ENCODE measurements at places on chromosomes 4 and X. TPM values are rescaled to one million over a fixed set of nuclear protein-coding genes. Genes with fewer than 3 reads are reported as not detected.

GRCh38 chr4:10161146-10161545 is 44.5 kb upstream of the WDR1 start:
- DNase-seq = no peak

DNA sequence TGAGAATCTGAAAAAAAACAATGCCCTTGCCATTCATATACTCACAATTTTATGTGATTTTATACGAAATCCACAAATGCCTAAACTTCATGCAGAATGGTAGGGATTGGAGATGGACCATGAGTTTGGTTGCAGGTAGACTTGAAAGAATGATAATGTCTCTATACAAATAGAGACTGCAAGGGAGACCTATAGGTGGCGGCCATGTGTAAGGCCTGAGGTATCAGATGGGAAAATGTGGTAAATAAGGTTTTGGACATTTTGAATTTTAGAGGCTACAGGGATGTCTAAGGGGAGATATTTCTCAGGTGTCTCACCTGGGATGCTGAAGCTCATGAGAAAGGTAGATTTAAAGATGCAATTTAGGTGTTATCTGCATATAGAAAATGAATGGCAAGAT is 78.0 kb downstream of the GABRB1 start:
- no peak for DNase-seq

GRCh38 chr4:74375824-74376426 is 11.0 kb downstream of the EREG start:
- no peak for DNase-seq

DNA sequence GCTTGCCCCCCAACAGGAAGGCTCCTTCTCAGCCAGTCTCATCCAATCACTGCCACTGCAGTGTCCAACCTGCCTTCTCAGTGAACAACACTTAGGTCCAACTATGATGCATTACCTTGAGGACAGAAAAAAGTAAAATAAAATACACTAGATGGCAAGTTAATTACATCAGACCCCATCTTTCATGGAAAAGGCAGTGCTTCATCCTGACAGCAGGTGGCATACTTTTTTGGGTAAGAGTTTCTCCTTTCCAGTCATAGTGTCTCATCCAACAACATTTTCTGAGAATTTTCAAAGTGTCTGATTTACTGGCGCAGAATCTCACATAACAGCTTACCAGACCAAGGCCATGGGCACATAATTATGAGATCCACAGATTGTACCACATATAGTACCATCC is 1742.8 kb downstream of the PCDH7 start:
- DNase-seq = no peak

DNA sequence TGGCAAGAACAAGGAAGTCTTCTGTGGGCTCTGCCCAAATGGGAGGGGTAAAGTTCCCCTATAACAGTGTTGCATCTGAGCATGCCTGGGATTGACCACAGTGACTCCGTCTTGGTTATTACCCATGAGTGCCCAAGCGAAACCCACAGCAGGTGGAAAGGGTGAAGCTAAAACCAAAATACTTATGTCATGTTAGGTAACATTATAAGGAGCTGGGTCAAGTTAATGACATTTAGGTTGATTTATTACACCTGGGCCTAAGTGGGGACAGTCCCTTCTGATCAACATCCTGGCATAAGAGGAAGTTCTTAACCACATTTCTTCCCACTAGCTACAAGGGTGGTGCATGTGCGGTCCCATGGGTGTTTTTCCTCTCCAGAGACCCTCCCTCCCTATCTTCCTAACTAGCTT is 1.3 kb upstream of the ZNF732 start:
- no peak for DNase-seq

DNA sequence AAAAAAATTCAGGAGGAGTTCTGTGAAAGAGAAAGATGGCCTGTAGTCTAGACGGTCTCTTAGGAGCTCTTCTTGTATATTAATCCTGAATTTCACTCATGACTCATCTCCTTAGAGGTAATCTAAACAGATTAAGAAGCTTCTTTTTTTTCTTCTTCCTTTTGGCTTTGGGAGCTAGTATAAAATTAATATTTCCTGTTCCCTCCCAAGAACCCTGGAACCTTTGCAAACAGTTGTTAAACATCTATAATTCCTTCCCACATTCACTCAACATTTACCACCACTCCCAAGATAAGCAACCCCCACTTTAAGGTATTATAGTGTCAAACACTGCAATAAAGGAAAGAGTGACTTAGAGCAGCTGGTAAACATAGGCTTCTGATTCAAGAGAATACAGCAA is 146.4 kb upstream of the EDNRA start:
- DNase-seq = no peak

Gene PDLIM3
- total RNA-seq = 445 TPM

- no peak for DNase-seq
Observed at GRCh38 chrX:122866532-122866931, 317.5 kb upstream of the GRIA3 start.

DNA sequence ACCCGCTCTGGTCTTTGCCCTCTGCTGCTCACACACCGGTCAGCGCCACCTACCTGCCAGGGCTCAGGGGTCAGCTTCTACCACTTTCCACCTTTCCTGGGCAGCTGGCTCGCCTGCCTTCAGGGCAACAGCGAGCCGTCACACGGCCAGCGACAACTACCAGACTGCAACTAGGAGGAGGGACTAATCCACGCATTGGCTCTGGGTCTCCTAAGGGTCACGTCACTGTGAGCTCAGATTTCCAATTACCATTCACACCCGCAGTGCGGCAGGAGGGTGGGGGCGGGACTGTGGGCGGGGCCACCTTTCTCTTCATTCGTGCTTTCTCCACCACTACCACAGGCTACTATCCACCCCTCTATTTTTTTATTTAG is at the start of gene BEX5:
TSS of gene BEX5 (minus strand) at position 172 of the 374 bp plus-strand sequence. CDS start 1,712 bp downstream, outside the sequence.
- peak; percentile 83 for DNase-seq

Measured in ascending aorta (tissue), 2 donors.